ENCODE measurements at places on chromosomes 5 and 9.

DNA sequence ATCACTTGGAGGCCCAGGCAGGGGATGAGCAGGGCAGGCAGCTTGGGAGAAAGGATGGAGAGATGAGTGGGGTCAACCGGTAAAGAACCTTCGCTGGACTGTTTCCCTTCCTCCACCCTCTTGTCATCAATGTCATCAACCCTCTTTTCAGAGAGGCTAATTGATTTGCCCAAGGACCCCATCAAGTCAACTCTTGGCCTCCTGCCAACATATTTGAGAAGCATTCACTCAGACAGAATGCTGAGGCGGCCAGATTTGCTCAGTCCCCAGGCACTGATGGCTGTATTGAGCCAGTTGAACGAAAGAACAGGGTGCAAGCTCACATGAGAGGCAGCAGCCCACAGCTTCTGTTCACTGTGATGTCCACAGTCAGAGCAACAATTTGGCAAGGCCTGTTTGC lies 193.5 kb downstream of the RFK start:
- DNase-seq, result no peak

- no peak for DNase-seq
Measured at GRCh38 chr5:10594591-10595210, 30.8 kb downstream of the ANKRD33B start.

GRCh38 chr5:98309785-98310598 lies 463.5 kb upstream of the RGMB start:
- no peak for DNase-seq

DNA sequence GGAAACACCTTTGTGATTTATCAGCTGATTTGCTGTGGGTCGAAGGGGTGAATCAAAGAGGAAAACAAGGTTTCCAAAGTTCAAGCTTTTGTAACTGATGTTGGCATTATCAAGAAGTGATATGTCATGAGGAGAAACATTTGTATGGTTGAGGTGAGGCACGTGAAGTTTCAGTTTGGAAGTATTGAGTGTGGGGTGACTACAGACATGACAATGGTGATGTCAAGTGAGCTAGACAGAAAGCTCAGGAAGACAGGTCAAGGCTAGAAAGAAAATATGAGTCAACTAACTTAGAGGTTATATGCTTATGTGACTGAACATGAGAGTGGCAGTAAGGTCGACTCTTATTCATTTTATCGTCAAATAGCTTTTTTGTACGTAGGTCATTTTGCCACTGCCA lies 99.1 kb downstream of the RAB3C start:
- DNase-seq, result no peak

DNA sequence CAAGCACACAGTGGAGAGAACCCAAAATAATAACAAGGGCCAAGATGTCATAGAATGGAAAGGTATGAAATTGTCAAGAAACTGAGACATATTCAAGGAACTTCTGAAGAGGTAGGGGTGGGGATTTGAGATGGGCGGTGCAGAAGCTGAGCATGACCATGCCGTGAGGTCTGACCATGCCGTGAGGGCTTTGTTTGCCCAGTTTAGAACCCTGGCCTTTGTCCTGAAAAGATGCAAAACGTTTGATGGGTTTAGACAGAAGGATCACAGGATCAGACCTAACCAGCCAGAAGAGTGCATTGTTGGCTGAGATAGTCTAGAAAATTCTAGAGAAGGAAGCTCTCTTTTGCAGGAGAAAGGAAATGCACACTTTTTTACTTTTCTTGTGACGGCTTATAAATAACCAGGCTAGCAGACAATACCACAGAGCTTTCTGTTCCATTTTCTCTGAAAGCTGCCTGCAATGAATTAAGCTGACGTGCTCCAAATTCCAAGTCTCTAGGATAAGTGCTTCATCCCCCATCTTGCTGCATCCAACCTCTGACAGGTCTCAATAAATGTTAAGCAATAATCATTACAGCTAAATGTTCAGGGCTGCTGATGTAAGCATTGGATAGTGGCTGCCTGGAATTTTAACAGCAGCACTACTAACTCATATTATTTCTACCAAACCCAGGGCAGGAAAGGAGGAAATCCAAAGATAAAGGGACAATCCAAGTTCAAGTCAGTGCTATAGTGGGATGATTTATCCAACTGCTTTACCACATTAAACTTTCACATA lies 110.9 kb upstream of the IL6ST start:
- no peak for DNase-seq

DNA sequence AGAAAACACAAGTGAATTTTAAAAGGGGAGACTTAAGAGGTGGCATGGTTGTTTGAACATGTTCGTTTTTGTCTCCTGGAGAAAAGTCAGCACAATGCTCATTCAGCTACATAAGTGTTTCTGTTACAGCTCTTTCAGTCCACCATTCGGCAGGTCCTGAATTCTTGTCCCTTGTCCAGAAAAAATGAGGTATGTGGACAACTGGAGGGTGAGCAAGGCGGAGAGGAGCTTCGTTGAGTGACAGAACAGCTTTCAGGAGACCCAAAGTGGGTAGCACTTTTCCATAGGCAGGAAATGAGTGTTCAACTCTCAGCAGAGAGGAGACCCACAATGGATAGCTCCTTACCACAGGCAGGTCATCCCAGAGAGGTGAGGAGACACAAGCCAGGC lies 4.9 kb downstream of the PDCD1LG2 start:
- no peak for DNase-seq

GRCh38 chr5:71969460-71969859 lies 137.8 kb upstream of the MAP1B start:
- DNase-seq, result no peak

GRCh38 chr5:16464664-16465543 lies 696 bp downstream of the ZNF622 start:
- no peak for DNase-seq

GRCh38 chr5:132211787-132212186 lies 15.9 kb downstream of the P4HA2 start:
- DNase-seq, result no peak

- no peak for DNase-seq
Measured at GRCh38 chr5:589173-589572, 23.0 kb upstream of the CEP72 start.

DNA sequence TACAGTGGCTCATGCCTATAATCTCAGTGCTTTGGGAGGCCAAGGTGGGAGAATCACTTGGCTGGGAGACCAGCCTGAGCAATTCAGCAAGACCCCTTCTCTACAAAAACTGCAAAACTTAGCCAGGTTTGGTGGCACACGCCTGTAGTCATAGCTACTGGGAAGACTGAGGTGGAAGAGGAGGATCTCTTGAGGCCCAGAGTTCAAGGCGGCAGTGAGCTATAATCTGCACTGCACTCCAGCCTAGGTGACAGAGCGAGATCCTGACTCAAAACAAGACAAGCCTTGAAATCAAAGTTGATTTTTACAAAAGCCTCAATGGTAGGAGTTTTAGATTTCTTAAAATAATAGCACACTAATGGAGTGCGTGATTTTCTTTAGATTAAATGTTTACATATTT lies 14.6 kb downstream of the UBE2D2 start:
- DNase-seq, result no peak

DNA sequence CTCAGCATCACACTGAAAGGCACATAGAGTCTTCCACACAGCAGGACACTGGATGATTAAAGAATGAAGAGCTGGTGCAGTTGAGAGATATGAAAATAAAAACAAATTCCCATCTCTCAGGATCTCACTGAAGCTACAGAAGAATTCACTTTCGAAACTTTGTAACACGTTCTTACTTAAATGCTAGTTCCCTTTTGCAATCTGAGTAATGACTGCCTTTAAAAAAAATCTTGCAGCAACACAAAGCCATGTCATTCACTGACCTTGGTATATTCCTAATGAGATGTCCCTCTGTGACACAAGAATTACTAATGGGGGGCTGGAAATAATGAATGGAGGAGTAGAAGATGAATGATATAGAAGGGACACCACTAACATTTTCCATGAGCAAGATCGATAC lies 201.8 kb downstream of the GLIS3 start:
- no peak for DNase-seq

- no peak for DNase-seq
Measured at GRCh38 chr9:81389569-81389993, 299.8 kb downstream of the TLE1 start.

DNA sequence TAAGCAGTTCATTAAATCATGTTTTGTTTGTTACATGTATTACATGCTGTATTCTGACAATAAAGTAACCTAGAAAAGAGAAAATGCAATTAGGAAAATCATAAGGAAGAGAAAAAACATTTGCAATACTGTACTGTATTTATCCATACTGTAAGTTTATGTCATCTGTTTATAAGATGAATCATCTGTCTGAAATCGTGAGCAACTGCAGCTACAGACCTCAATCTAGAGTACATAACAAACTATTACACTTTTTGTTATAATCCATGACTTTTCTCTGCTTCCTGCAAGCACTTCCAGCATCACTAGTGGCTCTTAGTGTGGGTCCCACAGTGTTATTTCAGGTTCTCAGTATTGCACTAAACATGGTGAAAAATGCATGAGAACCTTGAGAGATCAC lies 144.4 kb upstream of the NR4A3 start:
- DNase-seq, result no peak

DNA sequence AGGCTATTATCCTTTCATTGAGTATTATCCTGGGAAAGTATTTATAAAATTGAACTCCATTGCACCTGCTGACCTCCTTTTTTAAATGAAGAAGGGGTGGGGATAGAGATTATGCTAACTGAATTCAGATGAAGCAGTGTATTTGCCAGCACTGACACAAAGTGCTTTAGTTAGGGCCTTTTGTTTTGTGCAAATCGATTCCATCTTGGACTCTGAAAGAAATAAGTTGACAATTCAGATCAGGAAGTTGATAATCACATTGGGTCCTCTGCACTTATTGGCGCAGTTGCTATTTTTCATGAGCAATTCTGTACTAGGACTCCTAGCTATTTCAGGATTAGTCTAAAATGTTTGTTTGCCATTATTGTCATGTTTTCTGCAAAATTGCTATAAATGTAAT lies 101.6 kb upstream of the FSD1L start:
- no peak for DNase-seq

GRCh38 chr5:140926443-140927227 lies 536 bp downstream of the PCDHAC1 start:
- no peak for DNase-seq

- peak; percentile 31 for DNase-seq
Measured at GRCh38 chr9:136532799-136533774, 12.8 kb downstream of the NOTCH1 start.

- no peak for DNase-seq
Measured at GRCh38 chr5:159133041-159133741, 33.5 kb upstream of the EBF1 start.

DNA sequence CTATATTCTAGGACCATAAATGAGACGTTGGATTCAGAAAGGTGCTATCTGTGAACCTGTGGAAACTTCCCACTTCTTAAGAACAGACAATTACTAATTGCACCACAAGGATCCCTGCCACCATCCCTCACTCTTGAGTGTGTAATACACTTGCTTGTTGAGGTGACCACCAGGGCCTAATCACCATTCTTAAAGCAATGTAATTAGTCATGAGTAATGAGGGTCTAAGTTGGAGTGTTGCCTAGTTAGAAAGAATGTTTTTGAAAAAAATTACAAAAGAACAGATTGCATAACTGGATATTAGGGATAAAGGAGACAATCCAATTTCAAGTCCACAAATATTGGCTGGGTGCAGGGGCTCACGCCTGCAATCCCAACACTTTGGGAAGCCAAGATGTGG lies 56.9 kb upstream of the TRIO start:
- DNase-seq, result no peak

- no peak for DNase-seq
Measured at GRCh38 chr5:143101725-143102386, 301.6 kb downstream of the NR3C1 start.

DNA sequence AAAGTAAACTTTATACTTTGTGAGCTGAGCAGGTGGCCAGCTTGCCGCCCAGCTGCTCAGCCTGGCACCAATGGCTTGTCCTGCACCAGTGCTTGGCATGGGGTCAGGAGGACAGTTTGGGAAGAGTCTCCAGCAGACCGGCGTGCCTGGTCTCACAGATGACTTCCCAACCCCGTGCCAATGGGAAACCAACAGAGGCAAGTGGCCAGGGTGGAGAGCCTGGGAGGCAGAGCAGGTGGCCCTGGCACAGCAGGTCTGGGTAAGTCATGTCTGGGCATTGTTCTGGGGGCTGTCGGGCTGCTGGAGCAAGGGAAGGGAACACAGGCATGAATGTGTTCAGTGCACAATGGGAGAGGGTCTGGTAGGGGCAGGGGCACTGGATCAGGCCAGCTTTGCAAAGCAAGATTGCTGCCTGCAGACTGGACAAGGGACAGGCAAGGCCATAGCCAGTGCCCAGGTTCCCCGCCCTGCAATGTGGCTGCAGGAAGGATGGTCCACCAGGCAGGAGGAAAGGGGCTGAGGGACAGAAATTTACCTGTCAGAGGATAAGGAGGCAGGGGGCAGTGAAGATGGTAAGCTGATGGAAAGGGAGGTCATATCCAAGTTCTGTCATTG lies 76.2 kb upstream of the ALDH1B1 start:
- DNase-seq, result no peak

GRCh38 chr9:133814586-133815208 lies 76.5 kb upstream of the SARDH start:
- no peak for DNase-seq

DNA sequence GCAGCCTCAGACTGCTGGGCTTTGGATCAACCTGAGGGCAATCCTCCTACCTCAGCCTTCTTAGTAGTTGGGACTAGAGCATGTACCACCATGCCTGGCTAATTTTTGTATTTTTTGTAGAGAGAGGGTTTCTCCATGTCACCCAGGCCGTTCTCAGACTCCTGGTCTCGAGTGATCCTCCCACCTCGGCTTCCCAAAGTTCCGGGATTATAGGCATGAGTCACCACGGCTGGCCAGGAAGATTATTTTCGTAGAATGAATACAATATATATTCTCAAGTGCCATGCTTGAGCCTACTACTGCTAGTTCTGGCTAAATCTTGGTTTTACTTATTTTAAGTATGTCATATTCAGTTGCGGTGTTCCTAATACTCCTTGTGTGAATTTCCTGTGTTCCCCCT lies 88.2 kb upstream of the CLINT1 start:
- no peak for DNase-seq

DNA sequence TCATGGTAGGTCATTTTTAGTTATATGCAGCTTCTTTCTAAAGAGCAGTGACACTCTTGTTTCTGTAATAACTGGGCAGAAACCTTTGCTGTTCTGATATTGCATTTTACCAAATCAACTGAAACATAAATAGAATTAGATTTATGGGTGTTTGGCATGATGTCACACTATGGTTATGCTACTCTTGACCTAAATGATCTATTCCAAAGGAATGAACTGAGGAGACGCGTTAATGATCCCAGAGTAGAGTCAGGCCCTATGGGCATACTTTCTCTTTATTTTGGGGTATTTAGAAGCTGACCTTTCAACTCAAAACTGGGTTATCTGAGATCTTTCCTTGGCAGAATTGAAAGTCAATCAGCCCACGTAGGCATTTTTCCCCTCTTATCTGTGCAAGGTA lies 146.8 kb upstream of the ADAMTSL1 start:
- no peak for DNase-seq

GRCh38 chr5:89929173-89929572 lies 480.4 kb downstream of the CETN3 start:
- DNase-seq, result no peak

GRCh38 chr9:120886490-120886967 lies 9.5 kb upstream of the PHF19 start:
- DNase-seq, result no peak

Measured in activated CD8-positive, alpha-beta memory T cell treated with anti-CD3 and anti-CD28 coated beads for 4 hours (primary cell).